ENCODE measurements at places on chromosomes 2 and 18.

- no peak for DNase-seq
Measured at GRCh38 chr2:222828572-222828971, 32.3 kb upstream of the ACSL3 start.

- DNase-seq: no peak
Measured at GRCh38 chr18:36046898-36047297, 20.5 kb downstream of the RPRD1A start.

GRCh38 chr2:135667045-135667444, 74.6 kb upstream of the UBXN4 start:
- no peak for DNase-seq

DNA sequence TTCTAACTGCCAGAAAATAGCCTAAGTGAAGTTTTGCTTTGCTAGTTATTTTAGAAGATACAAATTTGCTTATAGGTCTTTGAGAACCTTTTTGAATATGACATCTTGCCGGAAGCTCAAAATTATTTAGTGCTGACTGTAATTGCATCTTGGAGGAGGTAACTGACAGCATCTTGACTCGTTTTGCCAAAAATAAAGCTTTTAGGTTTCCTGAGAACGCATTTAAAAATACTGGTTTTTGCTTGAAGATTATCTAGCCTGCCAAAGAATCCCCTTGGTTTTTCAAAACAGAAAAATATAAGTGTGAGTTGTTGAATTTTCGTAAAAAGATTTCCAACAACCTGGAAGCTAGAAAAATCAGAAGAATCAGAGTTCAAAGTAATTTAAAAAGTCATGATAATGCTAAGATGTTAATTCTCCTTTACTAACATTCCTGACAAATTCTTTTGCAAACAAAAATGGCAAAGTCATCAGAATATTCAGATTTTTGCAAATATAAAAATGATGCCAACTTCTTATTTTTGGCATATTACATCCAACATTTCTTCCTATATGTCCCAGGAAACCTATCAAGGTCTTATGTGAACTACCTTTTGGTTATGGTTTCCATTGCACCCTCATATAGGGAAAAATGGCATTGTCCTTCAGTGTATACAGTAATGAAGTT, 178.0 kb upstream of the SLC8A1 start:
- DNase-seq: no peak

DNA sequence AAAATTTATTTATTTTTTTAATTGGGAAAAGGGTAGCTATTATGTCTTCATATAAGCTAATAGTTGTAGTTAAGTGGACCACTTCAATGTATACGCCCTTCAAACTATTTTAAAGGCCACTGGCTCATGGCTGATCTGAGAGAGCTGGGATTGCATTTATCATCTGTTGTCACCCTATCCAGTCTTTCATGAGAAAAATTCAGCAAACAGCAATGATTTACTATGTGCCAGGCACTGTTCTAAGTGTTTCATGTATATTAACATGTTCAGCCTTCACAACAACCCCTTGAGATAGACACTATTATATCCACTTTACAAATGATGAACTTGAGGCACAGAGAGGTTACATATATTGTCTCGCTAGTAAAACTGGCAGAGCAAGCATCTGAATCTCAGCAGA, 66.1 kb upstream of the ZNF397 start:
- no peak for DNase-seq

DNA sequence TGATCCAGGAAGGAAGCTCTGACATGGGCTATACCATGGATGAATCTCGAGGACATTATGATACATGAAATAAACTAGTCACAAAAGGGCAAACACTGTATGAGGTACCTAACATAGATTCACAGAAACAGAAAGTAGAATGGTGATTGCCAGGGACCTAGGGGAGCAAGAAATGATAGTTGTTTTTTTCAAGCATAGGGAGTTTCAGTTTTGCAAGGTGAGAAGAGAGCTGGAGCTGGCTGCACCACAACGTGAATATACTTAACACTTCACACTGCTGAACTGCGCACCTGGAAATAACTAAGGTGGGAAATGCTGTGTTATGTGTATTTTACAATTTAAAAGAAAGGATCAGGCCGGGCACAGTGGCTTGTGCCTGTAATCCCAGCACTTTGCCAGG, 13.2 kb upstream of the AGAP1 start:
- no peak for DNase-seq

Measured in NCI-H187 (cell line).